ENCODE measurements at places on chromosomes 3 and 15.

DNA sequence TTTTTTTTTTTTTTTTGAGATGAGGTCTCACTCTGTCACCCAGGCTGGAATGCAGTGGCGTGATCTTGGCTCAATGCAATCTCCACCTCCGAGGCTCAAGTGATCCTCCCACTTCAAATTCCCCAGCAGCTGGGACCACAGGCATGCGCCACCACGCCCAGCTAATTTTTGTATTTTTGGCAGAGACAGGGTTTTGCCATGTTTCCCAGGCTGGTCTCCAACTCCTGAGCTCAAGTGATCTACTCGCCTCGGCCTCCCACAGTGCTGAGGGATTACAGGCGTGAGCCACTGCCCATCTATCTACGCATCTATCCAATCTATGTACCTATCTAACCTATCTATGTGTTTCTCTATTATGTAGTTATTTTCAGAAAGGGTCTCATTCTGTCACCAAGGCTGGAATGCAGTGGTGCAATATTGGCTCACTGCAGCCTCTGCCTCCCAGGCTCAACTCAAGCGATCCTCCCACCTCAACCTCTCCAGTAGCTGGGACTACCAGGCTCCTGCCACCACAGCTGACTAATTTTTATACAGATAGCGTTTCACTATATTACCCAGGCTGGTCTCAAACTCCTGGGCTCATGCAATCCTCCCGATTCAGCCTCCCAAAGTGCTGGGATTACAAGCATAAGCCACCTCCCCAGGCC lies 20.2 kb upstream of the GPX1 start:
- DNase-seq: no peak

DNA sequence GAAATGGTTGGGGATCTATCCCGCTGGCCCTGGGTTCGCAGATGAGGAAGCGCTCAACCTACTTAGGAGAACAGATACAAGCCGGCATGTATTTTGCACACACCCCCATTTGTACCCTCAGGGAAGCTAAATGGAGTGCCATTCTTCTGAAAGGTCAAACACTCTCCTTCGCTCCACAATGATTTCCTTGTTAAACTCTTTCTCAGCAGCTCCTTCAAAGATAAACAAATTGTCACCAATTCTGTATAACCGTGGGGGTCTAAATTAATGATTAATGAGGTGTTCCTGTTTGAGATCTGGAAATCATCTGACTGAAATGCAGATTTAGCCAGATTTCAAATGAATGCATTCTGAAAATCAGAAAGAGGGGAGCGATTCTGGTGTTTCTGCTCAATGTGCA lies 124.0 kb downstream of the MEGF11 start:
- no peak for DNase-seq

DNA sequence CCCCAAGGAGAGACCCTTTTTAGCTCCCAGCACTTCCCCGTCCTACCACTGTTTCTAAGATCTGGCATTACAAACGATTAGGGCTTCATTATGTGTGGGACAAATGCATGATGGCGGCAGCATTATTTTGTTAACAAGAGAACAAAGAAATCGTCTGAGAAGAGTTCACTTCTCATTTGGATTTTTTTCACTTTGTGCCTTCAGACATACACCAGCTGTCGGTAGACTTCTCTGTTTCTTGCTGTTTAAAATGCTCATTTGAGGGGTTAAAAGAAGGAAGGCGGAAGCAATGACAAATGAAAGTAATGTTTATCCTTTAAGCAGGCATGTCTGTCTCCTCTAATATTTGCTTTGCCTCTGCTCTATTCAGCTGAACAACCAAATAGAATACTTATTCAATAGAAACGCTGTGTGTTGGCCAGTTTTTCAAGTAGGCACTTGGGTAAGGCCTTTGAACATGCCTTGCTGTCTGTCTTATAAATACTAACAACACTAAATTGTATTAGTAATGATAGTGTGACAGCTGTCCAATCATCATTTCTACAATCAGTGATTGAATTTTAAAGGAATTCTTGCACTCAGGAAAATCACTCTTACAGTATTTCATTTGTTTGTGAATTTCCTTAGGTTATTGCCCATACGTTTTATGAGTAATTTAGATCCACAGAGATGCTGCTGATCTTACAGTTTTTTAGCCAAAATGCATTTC lies 382.4 kb downstream of the IL5RA start:
- DNase-seq: no peak

DNA sequence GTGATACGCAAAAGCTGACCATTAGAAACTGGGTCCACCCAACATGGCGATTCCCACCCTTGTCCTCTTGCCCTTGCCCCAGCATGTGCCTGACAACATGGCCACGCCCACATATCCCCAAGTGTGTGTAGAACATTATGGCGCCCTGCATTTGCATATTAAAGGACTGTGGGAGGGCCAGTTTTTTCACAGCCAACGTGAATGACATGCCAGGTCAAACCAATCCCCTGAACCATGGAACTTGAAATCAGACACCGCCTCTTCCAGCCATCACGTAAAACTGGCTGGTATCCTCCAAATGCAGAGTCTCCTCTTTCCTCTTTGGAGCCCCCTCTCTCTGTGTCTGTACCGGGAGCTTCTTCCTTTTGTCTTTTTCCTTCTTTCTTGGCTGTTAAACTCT lies 156.7 kb upstream of the EPHA6 start:
- no peak for DNase-seq

DNA sequence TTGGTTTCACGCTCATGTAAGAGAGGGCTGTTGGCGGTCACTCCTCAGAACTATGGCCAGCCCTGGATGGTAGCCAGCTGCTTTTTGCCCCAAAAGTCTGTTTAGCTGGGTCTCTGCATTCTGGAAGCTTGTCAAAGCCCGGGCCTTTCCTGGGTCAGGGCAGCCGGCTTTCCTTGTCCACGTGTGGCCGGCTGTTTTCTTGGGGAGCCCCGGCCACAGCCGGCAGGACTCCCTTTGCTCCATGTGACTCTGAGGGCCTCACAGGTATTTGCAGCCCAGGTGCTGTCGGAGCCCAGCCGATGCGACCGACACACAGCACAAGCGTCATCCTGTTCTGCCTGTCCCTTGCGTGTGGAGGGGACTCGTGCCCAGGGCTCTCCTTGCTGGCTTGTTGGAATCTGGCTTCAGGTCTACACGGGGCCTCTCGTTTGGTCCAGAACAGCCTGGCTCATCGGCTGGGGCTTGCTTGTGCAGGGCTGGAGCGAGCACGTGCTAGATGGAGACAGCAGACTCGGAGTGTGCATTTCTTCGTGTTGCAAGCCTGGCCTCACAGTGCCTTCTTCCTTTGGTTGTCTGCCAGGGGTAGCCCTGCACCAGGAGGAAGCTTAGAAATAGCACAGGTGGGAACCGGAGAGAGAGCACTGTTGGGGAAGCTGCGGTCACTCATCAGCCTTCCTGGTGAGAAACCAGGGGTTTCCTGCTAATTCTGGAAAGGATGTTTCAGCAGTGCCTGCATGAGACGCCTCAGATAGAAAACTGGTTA lies 51.5 kb downstream of the PGPEP1L start:
- no peak for DNase-seq

All from activated gamma-delta T cell (primary cell).